DMS153 (cell line): ENCODE measurements at places on chromosomes 13 and 19.

DNA sequence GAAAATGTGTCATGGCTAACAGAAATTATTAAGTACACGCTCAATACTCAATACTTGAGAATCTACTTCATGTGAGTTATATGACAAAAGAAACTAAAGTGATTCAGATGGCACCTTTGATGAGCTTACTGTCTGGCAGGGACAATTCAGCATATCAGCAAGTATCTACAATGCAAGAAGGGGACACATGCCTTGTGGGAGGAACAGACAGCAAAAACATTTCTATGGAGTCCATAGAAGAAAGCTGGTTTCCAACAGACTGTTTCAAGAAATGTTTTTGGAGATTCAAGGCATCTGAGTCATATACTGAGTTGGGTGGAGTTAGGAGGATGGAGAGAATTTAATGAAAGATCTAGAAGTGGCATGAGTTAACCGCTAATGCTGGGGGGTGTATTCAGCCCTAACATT, 54.7 kb downstream of the MBNL2 start:
- no peak for DNase-seq

GRCh38 chr19:54114340-54115108, 933 bp downstream of the TFPT start:
- DNase-seq: peak; percentile 2

GRCh38 chr13:113638806-113639205, 19.2 kb downstream of the ATP4B start:
- no peak for DNase-seq

GRCh38 chr13:97944396-97945029, 9.0 kb upstream of the IPO5 start:
- DNase-seq: no peak

DNA sequence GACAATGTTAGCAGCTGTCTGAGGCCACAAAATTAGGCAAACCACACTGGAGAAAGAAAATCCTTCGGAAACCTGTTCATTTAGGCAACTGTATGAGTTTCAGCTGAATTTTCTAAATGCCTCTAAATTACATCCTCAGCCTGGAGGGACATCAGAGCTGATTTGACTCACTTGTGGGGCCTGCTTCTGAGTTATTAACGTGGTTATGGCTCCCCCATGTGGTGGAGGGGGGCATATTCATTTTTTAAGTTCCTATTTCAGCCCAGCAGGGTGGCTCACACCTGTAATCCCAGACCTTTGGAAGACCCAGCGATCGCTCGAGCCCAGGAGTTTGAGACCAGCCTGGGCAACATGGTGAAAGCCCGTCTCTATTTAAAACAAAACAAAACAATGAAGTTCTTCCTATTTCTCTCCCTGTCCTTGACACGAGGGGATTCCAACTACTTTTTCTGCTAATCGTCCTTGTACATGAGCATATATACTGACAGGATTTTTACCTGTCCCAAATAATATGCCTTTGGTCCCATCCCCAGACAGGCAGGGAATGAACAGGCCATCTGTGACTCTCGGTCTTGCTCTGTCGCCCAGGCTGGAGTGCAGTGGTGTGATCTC, 31.5 kb upstream of the HIF3A start:
- peak; percentile 69 for DNase-seq

GRCh38 chr19:4380254-4380727, 20.1 kb downstream of the SH3GL1 start:
- no peak for DNase-seq

DNA sequence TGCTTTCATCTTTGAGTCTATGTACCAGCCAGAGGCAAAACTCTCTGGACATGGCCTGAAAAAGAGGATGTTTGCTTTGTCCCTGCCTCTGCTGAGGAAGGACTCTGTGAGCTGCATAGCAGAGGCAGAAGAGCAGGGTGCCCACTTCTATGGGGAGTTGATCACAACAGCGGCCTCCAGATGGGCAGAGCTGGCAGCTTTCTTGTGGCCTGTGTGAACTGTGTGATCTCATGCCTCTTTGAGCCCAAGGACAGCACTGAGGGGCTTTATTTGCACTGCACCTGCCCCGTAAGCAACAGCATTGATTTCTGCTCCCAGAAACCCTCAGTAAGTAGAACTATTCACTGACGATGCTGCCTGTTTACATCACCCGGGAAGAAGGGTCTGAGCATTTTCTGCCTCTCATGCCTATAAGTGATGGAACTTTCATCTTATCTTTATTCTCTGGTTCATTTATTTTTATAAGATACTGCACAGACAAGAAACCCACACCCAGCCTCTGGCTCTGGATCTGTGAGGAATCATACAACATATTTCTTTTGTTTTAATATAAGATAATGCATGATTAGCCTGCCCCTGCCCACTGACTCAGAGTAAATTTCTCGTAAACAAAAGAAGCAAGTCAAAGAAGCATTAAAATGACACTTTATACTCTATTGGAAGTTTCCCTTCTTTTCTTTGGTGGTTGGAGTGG, 244.2 kb upstream of the SOX21 start:
- DNase-seq: no peak

DNA sequence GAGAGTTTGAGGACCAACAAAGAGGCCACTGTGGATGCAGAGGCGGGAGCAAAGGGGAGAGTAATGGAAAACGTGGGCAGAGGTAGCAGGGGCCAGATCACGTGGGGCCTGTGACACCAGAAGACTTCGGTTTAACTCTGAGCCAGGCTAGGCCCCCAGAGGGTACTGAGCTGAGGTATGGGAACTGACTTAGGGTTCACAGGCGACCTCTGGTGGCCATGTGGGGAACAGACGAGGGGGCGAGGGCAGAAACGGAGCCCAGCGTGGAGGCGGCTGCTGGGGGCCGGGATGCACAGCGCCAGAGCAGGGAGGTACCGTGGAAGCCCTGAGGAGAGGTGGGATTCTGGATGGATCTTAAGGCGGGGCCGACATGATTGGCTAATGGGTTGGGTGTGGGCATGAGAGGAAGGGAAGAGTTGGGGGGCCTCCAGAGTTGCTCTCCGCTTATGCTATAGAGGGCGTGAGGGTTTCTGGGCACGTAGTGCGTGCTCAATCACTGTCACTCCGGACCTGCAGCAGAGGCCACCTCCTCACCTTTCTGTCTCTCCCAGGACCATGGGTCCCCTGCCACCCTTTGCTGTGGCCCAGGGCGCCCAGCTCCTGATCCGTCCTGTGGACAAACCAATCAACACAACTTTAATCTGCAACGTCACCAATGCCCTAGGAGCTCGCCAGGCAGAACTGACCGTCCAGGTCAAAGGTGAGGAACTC, 13.7 kb downstream of the PVR start:
- no peak for DNase-seq

DNA sequence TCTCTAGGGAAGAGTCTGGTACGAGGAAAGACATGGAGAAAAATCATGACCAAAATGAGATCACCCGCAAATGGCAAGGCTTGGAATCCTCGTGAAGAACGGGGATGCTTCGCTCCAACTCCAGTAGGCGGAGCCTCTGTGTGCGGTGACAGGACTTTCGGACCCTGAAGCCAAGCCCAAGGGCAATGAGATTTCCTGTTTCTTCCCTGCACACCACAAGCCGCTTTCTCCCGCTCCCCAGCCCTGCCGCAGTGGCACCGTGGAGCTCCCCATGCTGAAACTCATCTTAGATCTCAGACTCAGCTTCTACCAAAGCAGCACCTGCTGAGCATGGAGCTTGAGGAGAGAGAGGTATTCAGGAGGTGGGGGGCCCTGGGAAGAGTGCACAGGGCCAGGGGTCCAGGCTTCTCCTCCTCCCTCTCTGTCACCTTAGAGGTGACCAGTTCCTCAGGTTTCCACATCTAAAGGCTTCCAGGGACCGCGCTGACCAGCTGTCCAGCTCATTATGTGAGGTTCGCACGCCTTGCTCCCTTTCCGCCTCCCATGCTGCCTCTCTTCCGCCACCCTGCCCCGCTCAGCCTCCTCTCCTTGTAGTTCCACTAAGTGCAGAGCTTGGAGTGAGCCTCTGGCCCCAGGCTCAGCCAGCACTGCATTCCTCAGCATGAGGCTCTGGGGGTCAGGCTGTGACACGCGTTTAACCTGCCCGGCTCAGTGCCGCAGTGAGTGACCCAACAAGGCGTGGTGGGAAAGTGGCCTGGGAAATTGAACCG, 153.8 kb upstream of the SOX1 start:
- DNase-seq: no peak

- DNase-seq: no peak
Measured at GRCh38 chr19:21691661-21692060, 75.7 kb downstream of the ZNF100 start.

DNA sequence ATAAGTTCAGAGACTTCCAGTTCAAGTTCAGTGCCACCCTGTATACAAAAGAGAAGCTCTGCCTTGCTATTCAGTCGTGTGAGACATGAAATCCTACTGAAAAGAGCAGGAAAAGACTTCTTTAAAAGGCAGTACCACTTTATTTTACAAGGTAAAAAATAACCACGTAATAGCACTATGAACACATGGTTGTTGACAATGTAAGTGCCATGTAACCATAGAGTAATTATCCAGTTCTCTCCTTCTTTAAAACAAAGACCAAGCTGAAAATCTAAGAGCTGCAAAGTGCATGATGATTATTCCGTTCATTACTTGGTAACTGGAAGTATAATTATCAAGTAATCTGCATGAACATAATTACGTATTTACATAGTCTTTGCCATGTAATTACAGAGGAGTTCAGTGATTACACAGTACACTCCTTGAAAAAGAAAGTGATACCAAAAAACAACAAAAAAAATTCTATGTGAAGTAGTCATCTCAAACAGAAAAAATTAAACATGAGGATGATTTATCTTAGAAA, 288.7 kb downstream of the EFNB2 start:
- no peak for DNase-seq

DNA sequence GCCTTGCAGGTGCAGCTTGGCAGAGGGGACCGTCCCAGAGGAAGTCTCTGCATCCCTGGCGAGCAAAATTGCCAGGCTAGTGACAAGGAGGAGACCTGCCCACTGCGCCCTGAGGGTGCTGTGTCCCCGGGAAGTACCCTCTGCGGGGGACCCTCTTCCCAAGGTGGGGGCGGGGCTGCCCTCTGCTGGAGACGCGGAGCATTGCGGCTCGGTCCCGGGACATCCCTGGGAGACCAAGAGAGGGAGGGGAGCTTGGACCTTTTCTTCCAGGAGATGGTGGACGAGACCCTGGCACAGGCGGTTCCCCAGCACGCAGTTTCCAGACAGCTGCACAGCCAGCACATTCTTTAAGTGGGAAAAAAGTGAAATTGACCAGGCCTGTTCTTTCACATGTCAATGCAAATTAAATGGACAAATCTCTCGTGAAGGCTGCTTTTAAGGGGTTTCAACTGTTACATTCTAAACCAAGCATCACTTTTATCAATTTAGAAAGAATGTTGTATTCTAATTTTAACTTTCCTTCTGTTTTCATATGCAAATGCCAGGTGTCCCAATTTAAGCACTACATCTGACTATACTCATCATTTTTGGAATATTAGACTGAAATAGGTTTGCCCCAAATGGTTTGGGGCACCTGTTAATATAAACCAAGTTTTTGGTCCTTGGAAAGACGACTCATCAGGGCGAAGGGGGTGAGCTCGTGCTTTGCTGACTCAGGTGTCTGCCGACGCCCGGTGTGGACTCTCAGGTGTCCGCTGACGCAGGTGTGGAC, 60.7 kb downstream of the MCF2L start:
- DNase-seq: peak; percentile 7

GRCh38 chr19:33804021-33804799, 7.5 kb downstream of the KCTD15 start:
- DNase-seq: no peak

GRCh38 chr13:20769091-20769490, 4.7 kb downstream of the EEF1AKMT1 start:
- DNase-seq: no peak

DNA sequence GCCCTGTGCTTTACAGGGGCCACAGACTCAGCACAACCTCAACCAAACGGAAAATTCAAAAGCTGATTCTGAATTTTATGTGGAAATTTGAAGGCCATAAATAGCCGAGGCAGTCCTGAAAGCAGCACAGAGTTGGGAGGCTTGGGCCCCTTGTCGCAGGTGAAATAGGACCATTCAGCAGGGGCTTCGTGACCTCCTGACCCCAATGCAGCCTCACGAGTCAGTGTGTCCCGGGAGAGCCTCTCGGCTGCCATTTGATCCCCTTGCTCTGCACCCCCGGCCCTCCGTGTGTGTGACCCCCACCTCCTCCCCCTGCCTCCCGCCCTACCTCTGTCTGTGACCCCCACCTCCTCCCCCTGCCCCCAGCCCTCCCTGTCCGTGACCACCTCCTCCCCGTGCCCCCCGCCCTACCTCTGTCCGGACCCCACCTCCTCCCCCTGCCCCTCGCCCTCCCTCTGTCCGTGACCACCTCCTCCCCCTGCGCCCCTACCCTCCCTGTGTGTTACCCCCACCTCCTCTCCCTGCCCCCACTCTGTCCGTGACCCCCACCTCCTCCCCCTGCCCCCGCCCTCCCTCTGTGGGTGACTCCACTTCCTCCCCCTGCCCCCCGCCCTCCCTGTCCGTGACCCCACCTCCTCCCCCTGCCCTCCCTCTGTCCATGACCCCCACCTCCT, 41.7 kb upstream of the TFDP1 start:
- no peak for DNase-seq

DNA sequence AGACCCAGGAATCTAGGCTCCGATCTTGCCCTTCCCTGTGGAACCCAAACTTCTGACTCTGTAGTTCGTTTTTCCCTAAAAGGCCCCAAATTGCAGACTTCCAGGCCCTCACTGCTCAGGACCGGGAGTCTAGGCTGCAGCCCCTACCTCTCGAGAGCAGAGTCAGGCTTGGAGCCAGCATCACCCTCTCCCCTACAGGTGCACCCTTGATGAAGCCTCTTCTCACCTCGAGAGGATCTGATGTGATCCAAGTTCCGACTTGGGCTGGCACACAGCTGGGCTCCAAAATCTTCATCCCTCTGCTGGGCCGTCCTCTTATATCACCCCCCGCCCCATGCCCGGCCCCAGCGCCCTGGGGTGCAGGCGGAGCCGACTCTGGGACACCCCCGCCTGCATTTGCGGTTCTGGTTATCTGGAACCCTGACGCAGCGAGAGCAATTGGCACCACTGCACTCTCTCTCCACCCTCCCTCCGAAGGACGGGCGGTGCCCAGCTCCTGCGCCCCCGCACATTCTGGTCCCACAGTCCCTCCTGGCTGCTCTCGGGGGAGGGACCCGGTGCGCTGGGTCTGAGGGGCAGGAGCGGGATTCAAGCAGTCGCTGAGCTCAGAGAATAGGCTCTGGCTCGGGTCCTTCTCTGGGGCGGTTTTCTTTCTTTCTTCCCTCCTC, at the start of gene KLK7:
TSS of gene KLK7 (minus strand) at position 293 of the 668 bp plus-strand sequence. CDS start 1,518 bp downstream, outside the sequence.
- DNase-seq: no peak

DNA sequence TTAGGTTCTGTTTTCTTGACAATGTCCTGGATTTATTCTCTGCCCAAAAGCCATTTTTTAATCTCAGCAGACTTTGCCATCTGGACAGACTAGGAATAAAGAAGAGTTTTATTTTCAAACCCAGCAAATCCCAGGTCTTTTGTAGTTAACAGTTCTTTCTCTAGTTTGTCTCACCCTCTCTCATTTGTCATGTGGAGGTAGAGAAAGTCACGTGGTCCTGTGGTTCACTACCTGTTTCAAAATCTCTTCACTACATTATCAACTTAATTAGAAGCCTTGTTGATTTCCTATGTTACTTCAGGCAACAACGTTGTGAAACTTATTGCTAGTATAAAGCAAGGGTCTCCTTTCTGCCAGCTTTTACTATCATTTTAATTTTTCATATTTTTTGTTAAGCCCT, 1222.6 kb downstream of the EFNB2 start:
- no peak for DNase-seq

GRCh38 chr19:53466726-53467484, 628 bp upstream of the ZNF813 start:
- DNase-seq: no peak

GRCh38 chr19:294341-294945, 3.2 kb upstream of the PLPP2 start:
- no peak for DNase-seq
